Glomerular endothelial cell (primary cell): ENCODE measurements at places on chromosomes 12 and 14. TPM values are rescaled to one million over a fixed set of nuclear protein-coding genes. Genes with fewer than 3 reads are reported as not detected.
A peak's percentile ranks its signal among the peaks of the same experiment; 100 is the strongest.

DNA sequence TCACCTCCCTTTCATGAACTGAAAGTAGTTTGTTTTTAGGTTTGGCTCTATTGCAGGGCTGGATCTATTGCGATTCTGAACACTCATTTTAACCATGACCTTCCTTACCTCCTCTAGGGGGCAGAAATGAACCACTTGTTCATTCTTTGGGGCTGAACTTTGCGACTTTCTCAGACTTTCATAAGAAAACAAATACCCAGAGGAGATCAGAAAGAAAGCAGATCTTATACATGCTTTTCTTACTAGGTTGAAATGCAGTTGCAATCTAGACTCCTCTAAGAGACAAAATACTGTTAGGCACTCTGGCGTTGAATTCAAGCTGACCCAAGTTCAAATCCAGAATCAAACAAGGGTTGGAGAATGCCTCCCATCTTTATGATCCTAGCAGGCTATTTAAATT, 32.6 kb upstream of the PLEKHG3 start:
- DNase-seq: peak; percentile 23

GRCh38 chr14:21255385-21256101, 13.7 kb downstream of the HNRNPC start:
- DNase-seq: no peak

GRCh38 chr14:75858362-75858761, 123.4 kb downstream of the TGFB3 start:
- DNase-seq: no peak

The MPHOSPH9 gene
- 26.2 and 31.3 TPM in 2 replicates for total RNA-seq

The CEP170B gene
- total RNA-seq: 27.5 and 37.0 TPM in 2 replicates

The FAM181A gene
- not detected in 2 replicates for total RNA-seq

DNA sequence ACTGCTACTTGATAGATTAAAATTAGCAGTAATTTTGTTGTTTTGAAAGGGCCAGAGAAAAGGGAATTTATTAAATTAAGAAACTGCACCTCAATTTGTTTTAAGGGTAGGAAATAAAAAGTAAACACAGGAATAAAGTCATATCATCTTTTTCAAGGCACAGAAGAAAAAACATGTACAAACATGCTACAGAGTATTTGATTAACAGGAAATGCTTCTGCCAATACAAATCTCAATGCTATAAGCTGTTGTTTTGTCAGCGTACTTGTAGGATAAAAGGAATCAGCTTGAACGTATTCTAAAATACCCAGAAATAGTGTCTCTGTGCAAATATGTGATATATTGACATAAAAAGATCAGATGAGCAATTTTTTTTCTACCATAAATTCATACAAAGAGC, 474.0 kb upstream of the MGAT4C start:
- DNase-seq: no peak

DNA sequence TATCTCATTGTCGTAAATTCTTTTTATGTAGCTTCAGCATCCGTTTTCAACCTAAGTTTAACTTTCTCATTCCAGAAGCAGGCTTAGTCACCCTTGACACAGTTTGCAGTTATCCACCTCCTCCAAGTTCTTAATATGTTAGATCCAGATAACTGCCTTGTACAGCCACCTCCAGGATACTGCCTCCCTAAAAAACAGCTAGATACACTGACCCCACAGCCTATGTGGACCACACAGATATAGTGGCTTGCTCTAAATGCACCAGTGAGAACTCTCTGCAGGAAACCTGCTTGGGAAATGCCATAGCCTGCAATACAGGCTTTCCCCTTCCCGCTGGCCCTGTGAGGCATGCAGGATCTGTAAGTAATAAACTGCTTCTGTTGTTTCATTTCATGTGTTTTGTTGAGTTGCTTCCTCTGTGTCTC, 11.1 kb upstream of the RTL1 start:
- DNase-seq: no peak

DNA sequence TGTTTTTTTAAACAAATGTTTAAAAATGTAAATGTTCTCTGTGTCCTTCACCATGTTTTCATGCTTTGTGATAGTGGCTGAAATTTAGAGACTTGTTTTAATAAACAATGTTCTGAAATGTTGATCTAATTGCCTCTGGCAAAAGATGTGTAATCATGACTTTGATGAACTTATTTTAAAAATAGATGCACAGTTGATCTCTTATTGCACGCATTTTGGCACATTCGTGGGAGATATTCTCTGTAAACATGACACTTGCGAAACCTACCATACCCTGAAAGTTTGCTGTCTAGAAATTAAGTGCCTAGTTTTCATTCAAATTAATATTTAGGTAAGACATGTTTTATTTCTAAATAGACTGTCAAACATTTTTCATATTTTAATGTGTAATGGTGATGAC, 119.7 kb upstream of the DNM1L start:
- DNase-seq: no peak

DNA sequence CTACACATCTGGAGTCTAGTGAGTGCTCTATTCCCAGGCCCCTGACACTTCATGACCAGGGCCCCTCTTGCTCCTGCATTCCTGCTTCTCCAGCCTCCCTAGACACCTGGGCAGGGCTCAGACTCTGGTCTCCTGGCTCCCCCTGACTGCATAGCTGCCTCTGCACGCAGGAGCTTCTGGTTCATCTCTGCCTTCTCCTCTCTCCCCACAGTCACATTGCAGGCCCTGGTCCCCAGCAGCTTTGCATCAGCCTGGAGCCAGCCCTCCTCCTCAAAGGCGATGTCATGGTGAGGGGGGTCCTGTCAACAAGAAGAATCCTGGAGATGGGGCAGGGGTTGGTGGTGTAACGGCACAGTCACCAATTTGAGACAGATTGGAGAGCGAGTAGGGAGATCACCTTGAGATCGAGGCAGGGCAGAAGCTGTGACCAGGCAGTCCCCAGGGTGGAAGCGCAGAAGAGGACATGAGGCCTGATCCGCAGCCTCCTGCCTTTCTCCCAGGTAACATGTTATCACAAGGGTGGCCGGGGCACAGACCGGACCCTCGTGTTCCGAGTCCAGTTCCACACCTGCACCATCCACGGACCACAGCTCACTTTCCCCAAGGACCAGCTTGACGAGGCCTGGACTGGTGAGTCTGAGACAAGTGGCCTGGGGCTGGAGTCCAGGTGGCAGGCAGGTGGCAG, 8.1 kb downstream of the TNS2 start:
- no peak for DNase-seq

The ADCK1 gene
- total RNA-seq: 7.2 and 12.7 TPM in 2 replicates

The CCDC197 gene
- total RNA-seq: not detected in 2 replicates
